ENCODE measurements at places on chromosomes 3 and 15. TPM values are rescaled to one million over a fixed set of nuclear protein-coding genes. Genes with fewer than 3 reads are reported as not detected.

Gene GOLGA8S
- total RNA-seq: 0.04 TPM

Gene SUCNR1
- not detected for total RNA-seq

Gene KBTBD8
- 5.9 TPM for total RNA-seq

Gene ELL3
- 2.8 TPM for total RNA-seq

Gene PLA2G4D
- not detected for total RNA-seq

Gene SMAD3
- 32.6 TPM for total RNA-seq

Gene MESP1
- 0.46 TPM for total RNA-seq

Gene FOXB1
- not detected for total RNA-seq

Gene ABCC5
- 12.0 TPM for total RNA-seq
